ENCODE measurements at places on chromosomes 11 and 22.

DNA sequence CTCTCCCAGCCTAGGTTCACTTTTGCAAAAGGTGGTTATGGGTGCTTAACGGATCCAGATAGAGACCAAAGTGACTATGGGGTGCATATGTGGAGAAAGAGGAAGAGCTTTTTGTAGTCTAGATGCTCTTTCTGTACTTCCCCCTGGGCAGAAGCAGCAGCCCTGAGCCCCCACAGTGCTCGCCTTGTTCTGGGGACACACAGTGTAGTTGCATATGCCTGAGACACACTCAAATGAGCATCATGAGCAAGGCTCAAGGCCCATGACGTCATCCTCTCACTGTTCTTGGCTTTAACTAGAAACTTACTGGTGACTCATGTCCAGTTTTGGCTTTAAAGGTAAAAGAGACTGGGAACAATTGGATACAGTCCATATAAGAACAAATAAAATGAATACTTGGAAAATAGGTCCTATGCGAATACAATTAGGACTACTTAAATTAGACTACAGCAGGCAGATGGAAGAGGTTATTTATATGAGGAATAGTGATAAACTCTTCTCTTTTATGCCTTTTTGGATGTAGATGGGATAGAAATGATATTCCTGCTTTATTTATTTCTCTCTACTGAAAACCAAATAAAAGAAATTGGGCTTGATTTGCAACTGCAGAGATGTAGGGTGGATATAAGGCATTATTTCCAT lies 20.1 kb upstream of the PEX26 start:
- peak; percentile 94 for DNase-seq

GRCh38 chr11:113234888-113235287 lies 79.5 kb upstream of the TTC12 start:
- no peak for DNase-seq

- DNase-seq = no peak
Observed at GRCh38 chr11:76131142-76131541, 75.2 kb downstream of the WNT11 start.

DNA sequence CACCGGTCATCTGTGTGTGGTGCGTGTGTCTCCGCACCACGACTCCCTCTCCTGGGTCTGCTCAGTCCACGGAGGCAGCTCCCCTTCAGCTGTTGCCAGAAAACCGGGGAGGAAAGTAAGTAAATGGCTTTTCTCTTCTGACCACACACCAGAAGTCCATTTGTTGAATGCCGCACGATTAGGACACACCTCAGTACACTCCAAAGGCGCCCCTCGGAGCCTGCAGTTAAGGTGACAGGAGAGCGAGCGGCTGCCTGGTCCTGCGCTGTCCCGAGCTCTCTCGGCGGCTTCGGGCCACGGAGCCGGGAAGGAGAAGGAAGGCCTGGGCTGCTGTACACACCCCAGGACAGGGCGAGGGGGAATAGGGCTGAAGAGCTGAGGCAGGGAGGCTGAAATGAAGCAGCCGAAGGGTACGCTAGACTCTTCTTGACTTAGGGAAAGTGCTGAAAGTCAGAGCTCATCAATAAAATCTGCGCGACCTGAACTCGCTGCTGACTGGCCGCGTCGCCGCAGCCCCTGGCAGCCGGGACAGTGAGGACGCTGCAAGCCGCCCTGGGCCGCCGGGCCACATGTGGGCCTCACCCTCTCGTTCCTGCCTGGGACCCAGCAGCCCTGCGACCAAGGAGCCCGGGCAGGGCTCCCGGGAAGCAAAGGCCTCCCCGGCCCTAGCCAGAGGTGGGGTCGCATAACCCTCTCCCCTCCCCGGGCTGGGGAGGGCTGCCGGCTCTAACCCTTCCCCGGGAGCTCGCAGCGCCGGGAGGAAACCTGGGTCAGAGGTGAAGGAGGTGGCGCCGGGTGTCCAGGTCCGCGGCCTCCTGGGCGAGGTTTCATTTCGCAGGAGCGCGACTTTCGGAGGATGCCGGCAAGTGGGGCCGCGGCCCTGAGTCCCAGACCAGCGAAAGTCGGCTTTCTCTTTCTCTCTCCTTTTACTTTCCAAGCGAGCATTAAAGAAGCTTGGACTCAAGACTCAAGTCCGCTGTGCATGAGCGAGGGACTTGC lies 1.6 kb upstream of the PAX6 start:
- no peak for DNase-seq

- DNase-seq = no peak
Observed at GRCh38 chr11:10460611-10461275, 5.7 kb downstream of the AMPD3 start.

- no peak for DNase-seq
Observed at GRCh38 chr22:29138556-29139305, 65.9 kb downstream of the KREMEN1 start.

GRCh38 chr11:44203270-44204043 lies 106.5 kb downstream of the ALX4 start:
- DNase-seq = no peak

DNA sequence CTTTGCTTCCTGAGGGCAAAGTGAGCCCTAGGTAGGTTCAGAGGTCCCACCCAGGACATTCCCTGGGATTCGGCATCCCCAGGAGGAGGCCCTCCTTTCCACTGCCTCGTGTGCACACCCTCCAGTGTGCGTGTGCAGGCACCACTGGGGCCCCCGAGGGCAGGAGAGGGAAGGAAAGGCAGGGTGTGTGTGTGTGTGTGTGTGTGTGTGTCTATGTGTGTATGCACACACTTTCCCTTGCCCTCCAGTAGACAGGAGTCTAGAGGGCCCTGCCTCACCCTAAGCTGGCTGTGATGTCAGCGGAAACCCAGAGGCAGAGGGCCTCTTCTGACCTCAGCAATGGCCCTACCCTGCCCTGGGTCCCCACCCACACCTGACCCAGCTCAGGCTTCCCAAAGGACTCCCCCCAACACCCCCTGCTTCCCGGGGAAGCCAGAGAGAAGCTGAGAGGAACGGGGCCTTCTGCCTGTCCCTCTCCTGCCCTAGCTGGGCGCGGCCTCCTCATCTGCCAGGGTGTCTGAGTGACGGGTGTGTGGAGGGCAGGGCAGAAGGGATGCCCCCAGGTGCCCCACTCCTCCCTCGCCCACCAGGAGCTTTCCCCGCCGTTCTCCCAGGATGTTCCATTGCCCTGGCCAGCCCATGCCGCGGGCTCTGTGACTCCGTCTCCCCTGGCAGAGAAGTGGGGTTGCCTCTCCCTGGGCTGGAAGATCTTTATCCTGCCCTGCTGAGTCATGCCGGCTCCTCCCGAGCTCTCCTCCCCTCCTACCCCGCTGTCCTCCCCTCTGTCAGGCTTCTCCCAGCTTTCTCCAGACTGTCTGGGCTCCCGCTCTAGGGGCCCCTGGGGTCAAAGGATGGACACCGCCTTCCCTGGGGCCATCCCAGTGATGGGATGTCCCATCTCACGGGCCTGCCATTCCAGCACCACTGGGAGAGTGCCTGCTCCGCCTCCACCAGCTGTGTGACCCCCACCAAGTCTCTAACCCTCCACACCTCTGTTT lies 6.0 kb upstream of the CLCF1 start:
- no peak for DNase-seq

- DNase-seq = no peak
Observed at GRCh38 chr11:100756559-100756958, 69.5 kb downstream of the ARHGAP42 start.

DNA sequence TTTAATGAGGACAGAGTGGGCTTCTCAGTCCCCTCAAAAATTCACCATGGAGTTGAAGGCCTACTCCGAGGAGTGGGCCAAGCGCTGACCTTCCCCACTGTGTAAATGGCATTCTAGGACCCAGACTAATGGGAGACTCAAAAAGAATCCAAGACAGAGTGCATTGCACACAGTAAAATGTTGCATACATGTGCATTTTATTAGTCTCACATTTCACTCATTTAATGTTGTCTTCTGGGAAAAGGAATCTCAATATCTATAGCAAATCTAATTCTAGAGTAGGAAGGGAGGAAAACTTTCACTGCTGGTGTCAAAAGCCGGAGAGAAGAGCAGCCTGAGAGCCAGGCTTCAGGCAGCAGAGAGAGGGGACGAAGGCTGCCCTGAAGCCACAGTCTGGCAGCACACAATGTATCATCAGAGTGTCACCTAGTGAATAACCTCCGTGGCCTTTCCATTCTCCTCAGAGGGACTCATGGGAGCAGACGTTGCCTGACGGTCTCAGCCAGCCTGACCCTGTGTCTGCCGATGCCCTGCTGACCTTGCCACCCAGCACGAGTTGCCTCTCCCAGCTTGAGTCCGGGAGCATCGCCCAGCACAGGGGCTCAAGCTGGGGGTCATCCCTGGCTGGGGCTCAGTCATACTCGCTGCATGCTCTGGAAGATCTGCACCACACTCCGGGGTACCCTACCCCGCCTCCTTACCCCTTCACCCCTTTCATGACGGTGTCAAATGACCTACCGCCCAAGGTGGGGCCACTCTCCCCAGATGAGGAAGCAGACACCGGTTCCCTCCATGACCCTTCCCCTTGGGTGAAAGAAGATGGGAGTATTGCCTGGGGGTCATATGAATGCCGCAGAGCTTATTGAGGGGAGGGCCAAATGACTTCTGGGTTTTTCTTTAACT lies 12.9 kb upstream of the POU2AF3 start:
- DNase-seq = no peak

DNA sequence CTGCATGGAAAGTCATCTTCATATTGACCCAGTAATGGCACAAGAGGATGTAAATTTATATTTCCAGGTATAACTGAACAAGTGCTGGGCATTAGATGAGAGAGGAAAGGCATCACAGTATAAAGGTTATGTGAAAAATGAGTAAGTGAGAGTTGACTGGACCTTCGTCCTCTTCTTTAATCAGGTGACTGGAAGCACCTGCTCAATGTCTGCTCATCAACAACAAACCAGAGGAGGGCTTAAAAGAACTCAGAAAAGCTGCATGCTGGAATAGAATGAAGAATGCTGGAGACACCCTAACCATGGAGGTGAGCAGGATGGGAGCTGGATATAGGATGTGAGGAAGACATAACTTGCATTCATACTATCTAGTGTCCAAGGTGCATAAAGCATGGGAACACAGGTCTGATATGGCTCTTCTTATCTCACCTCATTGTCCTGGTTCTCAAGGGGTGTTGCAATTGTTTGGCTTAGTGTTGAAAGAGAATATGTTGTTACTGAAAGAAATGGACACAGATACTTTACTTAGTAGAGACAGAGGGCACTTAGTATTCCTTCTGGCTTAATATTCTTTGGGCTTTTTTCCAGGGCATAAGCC lies 7.3 kb upstream of the SLC22A9 start:
- DNase-seq = no peak

DNA sequence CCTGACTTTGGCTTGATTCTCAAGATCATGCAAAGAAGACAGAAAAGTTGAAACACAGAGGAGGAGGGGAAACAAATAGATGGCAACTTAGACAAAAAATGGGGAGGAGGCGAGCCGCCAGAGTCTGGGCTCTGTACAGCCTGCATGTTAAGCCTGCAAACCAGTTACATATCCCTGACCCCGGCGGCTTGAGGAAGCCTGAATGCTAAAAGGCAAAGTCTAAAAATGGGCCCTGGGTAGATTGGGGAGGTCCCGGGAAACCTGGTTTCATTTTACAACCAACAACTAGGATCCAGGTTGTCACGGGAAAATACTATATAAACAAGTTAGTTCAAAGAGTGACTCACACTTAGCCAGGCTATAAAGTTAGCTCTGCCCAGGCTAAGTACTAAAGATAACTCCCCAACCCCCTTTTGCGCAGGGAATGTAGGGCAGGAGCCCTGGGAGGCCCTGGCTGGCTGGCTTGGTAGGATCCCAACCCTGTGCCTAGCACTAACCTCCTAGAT lies 18.8 kb upstream of the ZBTB16 start:
- no peak for DNase-seq

- no peak for DNase-seq
Observed at GRCh38 chr11:9761441-9761945, 97.6 kb downstream of the SWAP70 start.

DNA sequence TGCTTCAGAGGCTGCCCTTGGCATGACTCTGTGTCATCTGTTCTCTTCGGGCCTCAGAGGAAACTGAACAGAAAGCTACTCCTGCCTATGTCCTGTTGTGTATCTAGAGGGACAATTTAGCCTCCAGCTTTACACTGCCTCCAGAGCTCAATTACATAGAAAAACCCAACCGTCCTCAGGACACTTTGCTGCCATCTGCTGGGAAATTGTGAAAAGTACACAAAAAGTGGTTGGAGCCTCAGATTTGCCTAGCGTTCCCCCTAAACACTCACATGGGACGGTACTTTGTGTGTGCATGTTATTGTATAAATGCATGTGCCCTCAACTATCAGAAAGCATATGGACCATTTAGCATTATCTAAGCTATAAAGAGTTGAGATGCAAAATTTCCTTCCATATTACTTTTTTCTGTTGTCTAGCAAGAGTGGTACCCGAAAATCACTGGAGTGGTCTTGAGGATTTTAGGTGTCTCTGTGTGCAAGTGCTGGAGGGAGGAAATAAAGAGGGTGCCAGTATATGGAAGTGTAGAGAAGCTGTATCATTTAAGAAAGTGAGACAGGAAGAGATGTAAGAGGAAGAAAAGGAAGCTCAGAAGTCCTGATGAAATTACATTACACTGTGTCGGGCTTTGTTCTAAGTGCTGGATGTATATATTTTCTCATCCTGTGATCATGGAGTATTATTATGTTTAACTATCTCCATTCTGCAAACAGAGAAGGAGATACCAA lies 8.7 kb upstream of the MS4A4E start:
- peak; percentile 85 for DNase-seq

DNA sequence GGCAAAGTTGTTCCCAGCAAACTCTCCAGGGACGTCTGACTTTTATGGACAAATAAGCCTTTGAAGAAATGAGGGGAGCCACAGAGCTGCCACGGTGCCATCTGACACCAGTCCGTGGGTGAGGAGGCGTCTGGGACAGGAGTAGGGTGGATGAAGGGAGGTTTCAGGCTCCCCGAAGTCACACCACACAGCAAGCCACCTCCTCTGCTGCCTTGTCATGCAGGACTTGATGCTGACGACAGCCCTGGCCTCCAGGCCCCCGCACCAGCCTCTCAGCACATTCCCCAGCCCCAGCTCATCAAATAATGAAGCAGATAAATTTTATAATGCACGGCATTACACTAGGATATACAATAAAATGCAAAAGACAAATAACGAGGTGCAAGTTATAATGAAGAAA lies 156.5 kb downstream of the CEP164 start:
- no peak for DNase-seq

DNA sequence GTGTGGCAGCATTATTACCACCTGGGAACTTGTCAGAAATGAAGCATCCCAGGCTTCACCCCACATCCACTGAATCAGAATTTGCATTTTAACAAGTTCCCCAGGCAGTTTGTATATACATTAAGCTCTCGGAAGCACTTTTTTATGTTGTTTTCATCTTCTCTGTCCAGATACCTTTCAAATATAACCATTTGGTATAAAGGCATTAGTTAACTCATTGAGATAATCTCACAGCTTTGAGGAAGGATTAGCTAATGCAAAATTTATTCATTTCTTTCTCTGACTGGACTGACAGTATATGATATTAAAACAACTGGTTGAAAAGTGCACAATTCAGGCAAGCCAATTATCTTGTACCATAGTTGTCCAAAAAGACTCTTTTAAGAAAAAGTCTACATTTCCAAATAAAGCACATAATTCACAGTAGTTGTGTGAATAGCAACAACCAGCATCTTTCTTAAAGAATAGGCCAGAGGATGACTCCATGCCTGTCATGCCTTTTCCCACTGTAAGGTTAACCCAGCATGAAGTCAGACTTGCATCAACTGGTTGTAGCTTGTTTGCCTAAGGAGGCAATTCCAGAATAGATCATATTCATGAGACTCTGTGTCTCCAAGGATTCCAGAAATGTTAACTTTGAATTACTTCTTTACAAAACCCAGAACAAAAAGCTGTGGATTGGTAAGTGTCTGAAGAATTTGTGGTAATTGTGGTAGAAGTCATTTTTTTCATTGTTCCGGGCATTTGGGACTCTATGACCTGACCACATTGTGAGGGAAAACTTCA lies 254.3 kb upstream of the SESN3 start:
- no peak for DNase-seq

GRCh38 chr11:101863361-101863760 lies 51.4 kb upstream of the CEP126 start:
- DNase-seq = no peak
